ENCODE measurements at places on chromosomes 11 and 22.

DNA sequence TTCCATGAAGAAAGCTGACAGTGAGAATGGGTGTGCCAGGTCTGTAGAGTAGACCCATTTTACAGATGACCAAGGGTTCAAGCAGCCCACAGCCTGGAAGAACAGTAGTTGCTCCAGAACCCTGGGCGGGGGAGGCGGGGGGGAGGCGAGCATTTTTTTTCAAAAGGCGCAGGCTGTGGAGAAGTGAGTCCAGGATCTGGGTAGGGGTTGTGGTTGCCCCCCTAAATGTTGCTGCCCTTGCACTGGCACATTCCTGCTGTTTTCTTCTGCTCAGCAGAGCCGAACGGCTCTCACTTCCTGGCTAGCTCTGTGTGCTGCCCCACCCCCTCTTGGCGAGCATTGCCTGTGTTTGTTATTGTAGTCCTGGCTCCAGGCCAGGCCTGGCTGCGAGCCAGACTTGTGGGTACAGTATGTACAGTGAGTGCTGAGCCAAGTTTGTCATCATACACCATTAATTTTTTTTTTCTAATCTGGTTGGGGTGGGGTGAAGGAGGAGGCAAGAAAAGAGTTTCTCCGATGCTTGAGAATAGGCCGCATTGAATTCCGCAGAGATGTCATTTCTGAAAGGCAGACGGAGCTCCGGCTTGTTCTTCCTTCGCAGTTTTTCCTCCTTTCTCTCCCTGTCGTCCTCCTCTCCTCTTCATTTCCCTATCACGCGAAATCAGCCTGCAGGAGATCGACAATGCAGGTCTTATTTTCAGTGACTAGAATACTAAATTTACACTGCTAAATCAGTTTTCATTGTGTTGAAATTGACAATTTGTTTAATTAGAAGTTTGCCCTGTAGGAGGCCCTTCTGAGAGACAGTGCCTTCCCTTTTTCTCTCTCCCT, 100.5 kb downstream of the ZBTB16 start:
- peak; percentile 98 for DNase-seq

- DNase-seq = no peak
Measured at GRCh38 chr22:40182231-40182835, 4.6 kb downstream of the TNRC6B start.

DNA sequence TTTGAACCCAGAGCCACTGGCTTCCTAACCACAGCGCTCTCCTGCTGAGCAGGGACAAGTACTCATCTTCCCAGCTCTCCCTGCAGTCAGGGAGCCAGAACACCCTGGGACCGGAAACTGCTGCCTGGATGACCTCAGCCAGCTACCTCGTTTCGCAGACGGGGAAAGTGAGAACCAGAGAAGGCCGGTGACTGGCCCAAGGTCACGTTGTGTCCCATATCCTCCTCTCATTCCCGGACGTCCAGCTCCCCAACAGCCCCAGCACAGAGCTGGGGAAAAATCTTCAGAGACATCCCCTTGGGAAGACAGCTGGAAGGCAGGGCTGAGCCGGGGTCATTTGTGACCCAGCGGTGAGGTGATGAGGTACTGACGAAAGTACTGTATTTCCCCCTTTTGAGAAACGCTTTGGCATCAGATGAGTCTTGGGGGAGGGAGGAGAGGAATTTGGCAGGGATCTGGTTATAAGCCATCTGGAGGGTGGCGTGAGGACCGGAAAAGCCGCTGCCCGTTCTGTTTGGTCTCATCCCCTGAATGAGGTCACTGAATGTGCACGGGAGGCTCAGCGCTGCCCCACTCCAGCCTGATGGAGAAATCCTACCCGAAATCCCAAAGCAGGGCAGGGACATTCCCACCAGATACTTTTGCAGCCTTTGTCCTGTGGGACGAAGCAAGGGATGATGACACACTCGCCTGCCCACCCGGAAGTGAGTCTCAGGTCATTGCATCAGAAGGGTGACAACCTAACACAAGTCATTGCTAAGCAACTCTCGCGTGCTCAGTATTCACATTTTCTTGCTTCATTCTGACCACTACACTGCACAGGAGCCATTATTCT, 41.1 kb downstream of the LIF start:
- no peak for DNase-seq

DNA sequence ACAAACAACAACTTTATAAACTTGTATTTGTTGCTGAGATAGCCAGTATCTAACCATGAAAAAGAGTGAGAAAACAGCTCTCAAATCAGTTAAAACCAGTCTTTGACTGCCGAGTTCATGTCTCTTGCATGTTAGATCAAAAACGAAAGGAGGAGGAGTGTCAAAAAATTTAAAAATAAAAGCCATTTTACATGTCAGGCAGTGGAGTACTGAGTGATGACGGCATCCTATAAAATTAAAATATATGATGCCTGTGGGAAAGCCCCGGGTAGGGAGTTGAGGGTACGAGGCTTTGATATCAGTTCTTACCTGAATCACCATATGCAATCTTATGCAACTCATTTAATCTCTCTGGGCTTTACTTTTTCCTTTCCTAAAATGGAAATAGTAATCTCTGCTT, 117.3 kb downstream of the ETS1 start:
- DNase-seq = no peak

DNA sequence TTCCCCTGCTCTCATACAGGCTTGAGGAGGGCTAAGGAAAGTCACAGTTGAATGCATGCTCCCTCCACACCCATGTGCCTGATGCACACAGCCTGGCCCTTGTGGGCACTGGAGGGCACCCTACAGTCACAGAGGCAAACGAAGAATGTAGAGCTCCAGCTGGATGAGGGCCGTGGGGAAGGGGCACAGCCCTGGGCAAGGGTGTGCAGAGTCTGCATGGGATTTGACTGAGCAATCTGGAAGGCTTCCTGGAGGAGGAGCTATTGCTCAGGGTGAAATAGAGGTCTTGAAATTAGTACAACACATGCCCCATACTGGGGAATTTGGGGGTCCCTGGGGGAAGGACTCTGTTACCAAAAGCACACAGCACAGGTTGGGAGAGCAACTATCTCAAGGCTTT, 64.0 kb downstream of the KCNQ1 start:
- no peak for DNase-seq

DNA sequence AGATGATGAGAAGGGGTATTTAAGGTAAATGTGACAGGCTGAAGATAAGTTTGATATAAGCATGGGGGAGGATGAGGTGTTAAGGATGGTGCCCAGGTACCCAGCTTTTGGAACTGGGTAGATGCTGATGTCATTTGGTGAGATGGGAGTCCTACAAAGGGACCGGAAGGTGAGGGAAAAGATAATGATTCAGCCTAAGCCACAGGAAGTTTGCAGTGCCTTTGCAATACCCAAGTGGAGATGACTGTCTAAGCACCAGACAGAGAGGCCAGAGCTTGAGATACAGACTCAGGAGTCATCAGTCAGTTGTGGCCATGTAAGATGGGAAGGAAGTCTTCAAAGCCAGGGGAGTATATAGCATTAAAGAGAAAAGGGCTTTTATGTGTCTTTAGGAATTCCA, 30.0 kb upstream of the SMCO4 start:
- DNase-seq = no peak

DNA sequence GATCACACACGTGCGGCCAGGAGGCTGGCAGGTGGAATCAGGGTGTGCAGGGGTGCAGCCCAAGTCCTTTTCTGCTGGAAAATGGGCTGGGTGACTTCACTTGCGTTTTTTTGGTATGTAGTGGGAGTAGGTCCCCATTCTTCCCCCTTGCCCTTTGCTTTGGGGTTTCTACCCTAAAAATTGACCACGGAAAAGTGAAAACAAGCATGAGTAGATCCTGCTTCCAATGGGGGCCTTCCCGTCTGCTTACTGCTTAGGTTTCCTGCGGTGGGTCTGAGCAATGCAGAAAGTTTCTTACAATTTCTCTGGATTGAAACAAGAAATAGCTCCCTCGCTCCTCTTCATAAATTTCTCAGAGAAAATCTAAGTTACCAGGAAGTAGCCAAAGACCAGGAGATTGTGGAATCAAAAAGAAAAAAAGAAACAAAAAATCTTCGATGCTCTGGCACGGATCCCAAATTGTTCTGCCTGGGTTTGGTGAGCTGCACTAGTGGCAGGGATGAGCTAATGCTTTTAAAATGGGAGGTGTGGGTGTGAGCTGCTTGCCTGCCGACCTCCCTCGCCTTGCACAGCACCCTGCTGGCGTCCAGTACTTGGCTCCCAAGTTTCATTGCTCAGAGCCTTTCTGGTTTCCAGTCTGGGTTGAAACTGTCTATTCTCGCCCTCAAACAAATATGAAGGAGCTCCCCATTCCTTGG, 2.4 kb downstream of the TIMP3 start:
- no peak for DNase-seq

- DNase-seq = no peak
Measured at GRCh38 chr22:34070051-34070450, 149.8 kb upstream of the LARGE1 start.

- no peak for DNase-seq
Measured at GRCh38 chr11:121901886-121902285, 214.1 kb downstream of the BLID start.

- DNase-seq = no peak
Measured at GRCh38 chr11:62018981-62019664, 51.7 kb upstream of the FTH1 start.

DNA sequence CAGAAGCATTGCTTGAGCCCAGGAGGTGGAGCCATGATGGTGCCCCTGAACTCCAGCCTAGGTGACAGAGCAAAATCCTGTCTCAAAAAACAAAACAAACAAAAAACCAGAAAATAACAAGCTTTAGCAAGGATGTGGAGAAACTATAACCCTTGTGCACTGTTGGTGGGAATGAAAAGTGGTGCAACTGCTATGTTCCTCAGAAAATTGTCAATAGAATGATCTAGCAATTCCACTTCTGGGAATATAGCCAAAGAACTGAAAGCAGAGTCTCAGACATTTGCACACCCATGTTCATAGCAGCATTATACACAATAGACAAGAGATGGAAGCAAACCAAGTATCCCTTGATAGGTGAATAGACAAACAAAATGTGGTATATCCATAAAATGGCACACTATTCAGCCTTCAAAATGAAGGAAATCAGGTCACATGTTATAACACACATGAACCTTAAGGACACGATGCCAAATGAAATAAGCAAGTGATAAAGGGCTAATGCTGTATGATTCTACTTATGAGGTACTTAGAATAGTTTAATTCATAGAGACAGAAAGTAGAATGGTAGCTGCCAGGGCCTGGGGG, 15.9 kb downstream of the KLHL22 start:
- no peak for DNase-seq

GRCh38 chr11:112608509-112608908, 347.8 kb upstream of the PLET1 start:
- DNase-seq = no peak

- no peak for DNase-seq
Measured at GRCh38 chr11:104433751-104434150, 269.8 kb upstream of the PDGFD start.

DNA sequence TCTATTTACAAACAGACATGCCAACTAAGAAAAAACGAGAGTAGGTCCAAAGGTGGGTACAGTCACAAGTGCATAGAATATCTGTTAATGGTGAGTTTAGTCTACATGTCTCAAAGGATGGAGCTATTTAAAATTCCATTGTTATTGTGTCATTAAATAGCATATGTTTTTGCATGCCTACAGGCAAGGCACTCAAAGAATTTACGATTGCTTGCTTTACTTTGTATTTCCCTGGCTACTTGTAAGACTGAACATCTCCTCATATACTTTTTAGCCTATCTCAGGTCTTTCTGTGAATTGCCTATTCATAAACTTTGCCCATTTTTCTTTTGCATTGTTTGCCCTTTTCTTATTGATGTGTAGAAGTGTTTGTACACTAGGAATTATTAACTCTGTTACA, 39.7 kb downstream of the DEUP1 start:
- DNase-seq = no peak

DNA sequence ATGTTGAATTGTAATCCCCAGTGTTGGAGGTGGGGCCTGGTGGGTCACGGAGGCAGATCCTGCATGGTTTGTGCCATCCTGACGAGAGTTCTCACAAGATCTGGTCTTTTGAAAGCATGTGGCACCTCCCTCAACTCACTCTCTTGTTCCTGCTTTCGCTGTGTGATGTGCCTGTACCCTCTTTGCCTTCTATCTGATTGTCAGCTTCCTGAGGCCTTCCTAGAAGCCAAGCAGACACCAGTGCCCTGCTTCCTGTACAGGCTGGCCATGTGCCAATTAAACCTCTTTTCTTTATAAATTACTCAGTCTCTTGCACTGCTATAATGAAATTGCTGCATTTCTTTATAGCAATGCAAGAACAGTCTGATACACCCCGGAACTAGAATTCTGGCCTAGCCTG, 13.1 kb downstream of the PTPN5 start:
- no peak for DNase-seq

DNA sequence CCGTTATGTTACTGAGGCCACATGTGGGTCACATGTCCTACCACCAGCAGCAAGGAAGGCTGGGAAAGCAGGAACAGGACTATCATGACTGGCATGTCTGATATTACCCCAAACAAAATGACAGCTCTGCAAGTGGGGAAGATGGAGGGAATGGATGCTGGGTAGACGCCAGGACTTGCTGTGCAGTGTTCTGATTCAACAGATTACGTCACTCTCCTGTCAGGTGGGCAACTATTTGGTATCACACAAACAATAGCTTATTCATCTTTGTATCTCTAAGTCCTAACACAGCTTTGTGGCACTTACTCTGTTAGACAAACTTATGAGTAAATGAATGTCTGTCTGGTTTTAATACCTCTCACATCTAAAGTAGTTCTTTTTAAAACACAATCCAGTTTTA, 105.2 kb downstream of the SPON1 start:
- DNase-seq = no peak

- DNase-seq = no peak
Measured at GRCh38 chr11:70409437-70409836, 11.1 kb downstream of the CTTN start.

GRCh38 chr11:122746050-122746478, 90.5 kb downstream of the UBASH3B start:
- no peak for DNase-seq

DNA sequence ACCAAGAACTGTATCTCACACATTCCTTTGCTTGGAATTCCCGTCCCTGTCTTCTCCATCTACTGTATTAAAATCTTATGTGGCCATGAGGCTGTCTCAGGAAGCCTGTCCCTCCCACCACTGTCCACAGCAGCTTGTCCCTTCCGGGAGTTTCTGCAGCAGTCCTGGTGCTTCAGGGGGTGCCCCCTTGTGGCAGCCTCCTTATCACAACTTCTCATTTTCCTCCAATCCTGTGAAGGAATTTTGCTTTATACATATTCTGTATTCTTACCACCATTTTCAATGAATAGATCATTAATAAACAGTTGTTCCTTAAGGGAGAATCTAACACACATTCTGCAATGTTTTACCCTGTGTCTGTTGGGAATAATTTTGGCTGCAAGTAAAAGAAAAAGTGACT, 220.4 kb upstream of the RAG2 start:
- DNase-seq = no peak

DNA sequence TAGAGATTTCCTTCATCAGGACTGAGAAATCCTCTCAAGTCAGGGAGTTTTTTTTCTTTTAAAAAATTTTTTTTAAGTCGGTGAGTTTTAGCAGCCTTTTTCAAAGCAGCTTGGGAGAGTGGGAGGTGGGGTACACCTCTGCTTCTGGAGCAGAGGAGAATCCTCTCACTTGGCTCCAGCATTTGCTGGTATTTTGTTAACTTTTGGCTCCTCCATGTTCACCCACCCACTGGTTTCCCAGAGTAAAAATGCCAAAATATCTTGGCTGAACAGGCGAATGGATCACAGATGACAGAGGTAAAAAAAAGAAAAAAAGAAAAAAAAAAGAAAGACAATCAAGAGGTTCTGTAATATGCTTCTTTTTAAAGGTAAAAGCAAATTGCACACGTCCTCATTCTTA, 68.0 kb downstream of the GAB2 start:
- DNase-seq = no peak

Data from large intestine (tissue), 12 donors.